ENCODE measurements at places on chromosomes 4 and X.

DNA sequence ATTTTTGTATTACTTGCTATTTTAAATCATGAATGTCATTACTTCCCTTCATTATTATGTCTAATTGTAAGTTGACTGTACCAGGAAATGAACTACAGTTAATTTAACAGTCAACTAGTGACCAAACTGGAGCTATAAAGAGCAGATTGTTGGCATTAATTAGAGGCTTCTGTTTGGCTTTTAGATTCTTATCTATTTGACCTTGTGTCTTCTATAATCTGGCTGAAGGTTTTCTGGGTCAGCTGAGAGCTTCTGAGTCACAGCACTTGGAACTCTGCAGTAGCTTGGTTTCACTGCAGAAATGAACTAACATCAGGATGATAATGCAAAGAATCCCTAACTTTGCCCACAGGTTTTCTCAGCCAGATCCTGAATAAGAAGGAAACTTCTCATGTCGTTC lies 169.2 kb upstream of the LEF1 start:
- no peak for DNase-seq

DNA sequence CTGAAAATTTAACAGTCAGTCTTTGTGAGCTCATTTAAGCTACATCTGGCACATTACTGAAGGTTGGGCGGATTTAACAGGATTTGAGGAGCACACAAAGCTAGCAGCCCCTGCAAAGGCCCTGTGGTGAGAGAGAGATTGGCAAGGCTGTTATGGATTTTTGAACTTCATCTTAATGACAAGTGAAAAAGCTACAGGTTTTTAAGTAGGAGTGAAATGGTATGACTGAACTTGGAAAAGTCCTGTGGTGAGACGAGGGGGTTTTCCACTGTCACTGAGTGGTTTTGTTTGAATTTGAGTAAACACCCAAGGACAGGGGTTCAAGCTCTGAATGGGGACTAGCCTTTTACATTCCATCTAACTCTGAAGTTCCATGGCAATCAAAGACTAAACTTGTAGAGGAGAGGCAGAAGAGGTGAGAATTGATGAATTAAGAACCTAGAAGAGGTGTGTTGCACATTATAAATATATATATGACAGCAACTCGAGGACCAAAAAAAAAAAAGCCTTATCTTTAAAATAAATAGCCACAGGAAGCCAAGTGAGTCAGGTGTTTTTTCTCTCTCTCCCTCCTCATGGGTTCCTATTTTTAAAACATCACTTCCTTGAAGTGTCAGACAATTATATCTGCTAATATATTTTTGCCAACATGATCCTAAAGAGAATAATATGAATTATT lies 47.8 kb upstream of the CLNK start:
- DNase-seq: no peak

- no peak for DNase-seq
Observed at GRCh38 chrX:153921511-153922446, 4.3 kb downstream of the ARHGAP4 start.

DNA sequence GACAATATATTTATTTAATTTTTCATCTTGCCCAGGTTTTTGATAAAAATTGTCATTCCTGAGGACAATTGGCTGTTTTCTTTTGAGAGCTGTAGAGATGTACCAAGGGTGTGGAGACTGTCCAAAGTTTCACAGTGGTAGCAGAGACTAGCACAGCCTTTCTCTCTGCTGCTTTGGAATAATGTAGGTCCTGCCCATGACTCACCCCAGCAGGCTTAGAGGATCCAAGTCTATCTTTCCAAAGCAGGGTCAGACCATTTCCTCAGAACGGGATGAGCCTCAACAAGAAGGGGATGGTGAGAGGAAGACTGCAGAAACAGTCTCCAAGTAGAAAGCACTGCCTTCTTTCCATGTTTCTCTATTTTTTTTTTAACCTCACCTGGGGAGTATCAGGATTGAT lies 131.5 kb upstream of the RPL34 start:
- no peak for DNase-seq

GRCh38 chrX:55787063-55787462 lies 69.5 kb downstream of the RRAGB start:
- no peak for DNase-seq

DNA sequence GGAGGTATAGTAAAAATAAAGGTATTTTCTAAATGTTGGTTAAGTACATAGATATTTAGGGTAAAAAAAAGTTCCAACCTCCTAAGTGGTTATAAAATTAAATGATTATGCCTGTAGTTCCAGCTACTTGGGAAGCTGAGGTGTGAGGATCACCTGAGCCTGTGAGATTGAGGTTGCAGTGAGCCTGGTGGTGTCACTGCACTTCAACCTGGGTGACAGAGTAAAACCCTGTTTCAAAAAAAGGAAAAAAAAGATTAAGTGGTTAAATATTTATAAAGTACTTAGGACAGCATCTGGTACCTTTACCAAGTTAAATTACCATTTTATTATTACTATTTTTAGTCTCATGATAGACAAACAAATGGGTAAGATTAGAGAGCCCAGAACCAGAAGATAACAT lies 1801.0 kb downstream of the C4orf33 start:
- no peak for DNase-seq

- no peak for DNase-seq
Observed at GRCh38 chr4:53841711-53842110, 222.7 kb downstream of the CHIC2 start.

DNA sequence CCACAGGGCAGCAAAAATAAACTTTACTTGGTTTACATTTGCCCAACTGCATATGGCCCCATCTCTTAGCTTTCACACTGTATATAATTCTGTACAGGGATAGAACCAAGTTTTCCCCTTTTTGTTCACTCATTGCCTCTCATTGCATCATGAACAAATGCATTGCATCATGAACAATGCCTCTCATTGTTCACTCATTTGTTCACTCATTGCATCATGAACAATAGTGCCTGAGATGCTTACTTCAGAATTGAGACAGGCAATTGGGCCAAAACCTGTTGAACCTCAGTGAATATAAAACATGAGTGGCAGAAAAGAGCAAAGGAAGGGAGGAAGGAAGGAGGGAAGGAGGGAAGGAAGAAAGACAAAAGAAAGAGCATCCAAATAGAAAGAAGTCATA lies 98.2 kb downstream of the SOWAHB start:
- no peak for DNase-seq

- DNase-seq: no peak
Observed at GRCh38 chrX:11272290-11272689, 20.9 kb upstream of the AMELX start.

- DNase-seq: no peak
Observed at GRCh38 chr4:52648836-52649235, 10.3 kb downstream of the USP46 start.

GRCh38 chrX:135009057-135009610 lies 13.2 kb downstream of the RTL8B start:
- no peak for DNase-seq

DNA sequence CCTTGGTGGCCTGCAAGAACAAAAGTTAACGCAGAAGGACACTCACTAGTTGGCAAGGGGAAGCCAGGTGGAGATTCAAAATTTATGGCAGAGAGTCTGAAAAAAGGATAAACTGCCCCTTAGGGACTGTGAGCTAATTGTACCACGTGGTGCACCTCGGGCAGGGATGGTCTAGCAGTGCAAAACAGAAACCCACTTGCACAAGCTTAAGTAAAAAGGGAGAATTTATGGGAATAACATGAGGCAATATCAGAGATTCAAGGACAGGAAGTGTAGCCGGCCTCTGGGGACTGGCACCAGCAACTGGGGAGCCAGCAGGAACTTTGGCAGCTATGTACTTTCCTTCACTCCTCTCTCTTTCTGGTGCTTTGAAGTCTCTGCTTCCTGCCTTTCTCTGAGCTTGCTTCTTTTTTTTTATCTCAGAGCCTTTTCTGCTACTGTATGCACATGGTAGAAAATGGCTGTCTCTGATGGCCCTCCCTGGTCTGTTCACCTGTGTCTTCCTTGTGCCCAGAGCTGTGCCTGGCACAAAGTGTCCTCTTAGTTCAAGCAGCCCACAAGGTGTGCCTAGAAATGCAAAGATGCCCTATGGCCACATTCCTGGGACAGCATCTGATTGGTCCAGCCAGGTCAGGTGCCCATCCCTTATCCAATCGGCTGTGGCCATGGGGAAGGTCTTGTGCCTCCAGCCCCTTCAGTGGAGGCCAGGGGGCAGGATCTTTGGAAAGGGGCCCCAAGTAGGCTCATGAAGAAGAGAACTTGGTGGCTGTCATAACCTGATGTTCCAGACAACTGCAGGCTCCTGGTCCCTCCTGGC lies 114.8 kb upstream of the ATP6AP2 start:
- DNase-seq: no peak

GRCh38 chr4:56212774-56213173 lies 174.5 kb downstream of the AASDH start:
- no peak for DNase-seq

- DNase-seq: no peak
Observed at GRCh38 chr4:87985097-87985886, 9.8 kb downstream of the SPP1 start.

DNA sequence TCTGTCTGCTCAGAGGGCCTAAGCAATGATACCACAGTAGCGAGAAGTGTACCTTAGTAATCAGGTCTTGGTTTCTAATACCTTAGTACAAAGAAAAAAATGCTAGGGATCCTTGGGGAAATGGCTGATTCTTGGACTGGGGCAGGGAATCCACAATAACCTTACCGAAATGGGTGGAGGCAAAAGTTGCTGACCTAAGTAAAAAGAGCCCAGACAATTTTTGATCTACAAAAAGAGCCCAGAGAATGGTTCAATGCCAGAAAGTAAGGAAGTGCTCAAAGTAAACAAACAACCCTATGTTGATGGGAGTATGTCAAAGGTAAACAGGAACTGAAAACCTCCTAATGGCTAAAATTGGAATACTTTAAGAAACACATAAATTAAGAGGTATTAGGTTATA lies 130.1 kb upstream of the MAGEB18 start:
- no peak for DNase-seq

- DNase-seq: no peak
Observed at GRCh38 chrX:135425026-135425965, 3.6 kb downstream of the SMIM10L2A start.

- DNase-seq: peak; percentile 1
Observed at GRCh38 chr4:189792924-189793618, 147.6 kb upstream of the FRG1 start.

- DNase-seq: no peak
Observed at GRCh38 chr4:158915683-158916241, 146.9 kb downstream of the FNIP2 start.

DNA sequence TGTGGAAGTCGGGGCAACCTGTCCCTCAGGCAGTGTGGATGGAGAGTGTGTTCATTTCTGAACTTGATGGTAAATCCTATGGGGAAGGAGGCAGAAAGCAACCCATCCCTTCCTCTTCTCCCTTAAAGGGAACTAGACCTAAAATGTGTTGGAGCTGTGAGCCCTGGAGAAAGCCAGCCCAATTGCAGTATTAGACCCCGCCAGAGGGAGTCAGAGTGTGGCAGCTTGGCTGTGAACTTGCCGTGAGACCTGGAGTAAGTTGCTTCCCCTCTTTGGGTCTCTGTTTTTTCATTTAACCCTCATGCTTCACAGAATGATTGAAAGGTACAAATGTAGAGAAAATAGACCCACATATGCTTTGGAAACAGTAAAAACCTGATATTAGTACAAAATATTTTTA lies 108.7 kb upstream of the PAK3 start:
- DNase-seq: no peak

Measured in stimulated activated CD8-positive, alpha-beta memory T cell treated with anti-CD3 and anti-CD28 coated beads, Interleukin-12 subunit alpha, Interleukin-12 subunit beta, amount 100 ng/mL, for 4 hours (primary cell).